HL-60 (cell line): ENCODE measurements at places on chromosomes 6 and 20.

GRCh38 chr6:10151144-10151915 is 263.5 kb downstream of the TFAP2A start:
- DNase-seq = no peak

- DNase-seq = no peak
These were observed 11.7 kb downstream of the EPM2A start for GRCh38 chr6:145723646-145724045.

GRCh38 chr20:9342651-9343050 is 171.7 kb upstream of the LAMP5 start:
- DNase-seq = no peak

GRCh38 chr20:59386809-59387208 is 86.4 kb downstream of the EDN3 start:
- no peak for DNase-seq

- DNase-seq = no peak
These were observed 12.4 kb upstream of the CPNE5 start for GRCh38 chr6:36851626-36852025.
